ENCODE measurements at places on chromosomes 7 and 10.

DNA sequence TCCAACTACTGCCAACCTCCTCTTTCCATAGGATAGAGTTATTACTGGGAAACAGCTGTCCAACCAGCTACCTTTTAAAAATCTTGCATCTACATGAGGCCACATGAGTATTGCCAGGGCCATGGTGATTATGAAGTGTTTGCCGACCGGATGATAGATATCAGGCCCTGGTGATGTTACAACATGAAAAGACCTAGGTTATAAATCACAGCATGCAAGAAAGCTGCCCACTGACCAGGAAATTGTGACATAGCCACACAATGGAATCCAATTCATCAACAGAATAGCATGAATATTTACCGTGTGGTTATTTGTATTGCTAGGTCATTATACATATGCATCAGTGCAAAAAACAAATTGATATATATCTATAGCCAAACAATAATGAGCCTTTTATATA lies 517.0 kb downstream of the INHBA start:
- DNase-seq: no peak

DNA sequence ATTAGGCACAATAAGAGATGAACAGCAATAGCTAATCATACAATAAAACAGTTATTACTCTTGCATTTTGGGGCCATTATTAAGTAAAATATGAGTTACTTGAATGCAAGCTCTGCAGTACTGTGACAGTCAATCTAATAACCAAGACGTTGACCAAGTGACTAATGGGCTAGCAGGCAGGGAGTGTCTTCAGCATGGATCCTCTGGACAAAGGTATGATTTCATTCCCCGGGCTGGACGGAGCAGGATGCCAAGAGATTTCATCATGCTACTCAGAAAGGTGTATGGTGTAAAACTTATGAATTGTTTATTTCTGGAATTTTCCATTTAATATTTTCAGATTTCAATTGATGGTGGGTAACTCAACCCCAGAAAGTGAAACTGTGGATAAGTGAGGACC lies 80.9 kb downstream of the SHH start:
- no peak for DNase-seq

DNA sequence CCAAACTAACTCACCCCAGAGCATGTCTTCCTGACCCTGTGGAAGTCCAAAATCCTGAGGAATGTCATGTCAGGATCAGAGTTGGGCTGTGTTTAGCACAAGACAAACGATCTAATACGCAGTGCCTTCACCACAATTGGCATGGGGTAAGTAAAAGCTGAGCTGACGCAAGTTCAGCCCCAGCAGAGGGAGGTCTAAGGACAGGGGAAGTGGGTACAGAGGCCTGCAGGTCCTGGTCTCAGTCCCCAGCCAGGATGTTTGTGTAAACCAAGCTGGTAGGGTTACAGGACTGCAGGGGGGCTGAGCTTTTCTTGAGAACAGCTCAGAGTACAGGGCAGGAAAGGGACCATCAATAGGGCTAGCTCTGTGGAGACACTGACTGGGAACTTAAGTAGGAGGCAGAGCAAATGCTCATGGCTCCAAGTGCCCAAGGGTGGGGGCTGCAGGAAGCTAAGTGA lies 5.3 kb upstream of the KCNIP2 start:
- no peak for DNase-seq

- no peak for DNase-seq
These were observed 14.1 kb downstream of the SLC18A2 start for GRCh38 chr10:117254774-117255735.

- no peak for DNase-seq
These were observed 3.1 kb upstream of the PLPP4 start for GRCh38 chr10:120453886-120454285.

DNA sequence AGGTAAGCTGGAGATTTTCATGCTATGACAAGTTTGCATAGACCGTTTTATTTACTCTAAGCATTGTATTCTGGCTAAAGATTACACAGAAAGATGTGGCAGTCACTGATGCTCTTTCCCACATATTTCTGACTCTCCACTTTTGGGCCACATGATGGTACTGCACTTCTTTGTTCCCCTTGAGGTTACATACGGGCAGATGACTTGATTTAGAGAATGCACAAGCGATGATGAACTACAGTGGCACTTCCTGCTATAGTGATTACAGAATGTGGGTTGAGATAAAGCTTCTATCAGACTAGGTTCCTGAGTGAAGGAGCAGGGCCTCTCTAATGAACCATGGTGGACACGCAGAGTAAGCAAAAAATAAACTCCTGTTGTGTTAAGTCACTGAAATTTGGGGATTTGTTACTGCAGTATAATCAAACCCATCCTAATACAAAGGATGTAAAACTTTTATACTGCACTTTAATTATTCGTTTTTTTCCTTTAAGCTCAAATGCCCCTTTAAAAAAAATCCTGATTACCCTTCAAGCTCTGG lies 177.9 kb downstream of the TAX1BP1 start:
- DNase-seq: peak; percentile 39

DNA sequence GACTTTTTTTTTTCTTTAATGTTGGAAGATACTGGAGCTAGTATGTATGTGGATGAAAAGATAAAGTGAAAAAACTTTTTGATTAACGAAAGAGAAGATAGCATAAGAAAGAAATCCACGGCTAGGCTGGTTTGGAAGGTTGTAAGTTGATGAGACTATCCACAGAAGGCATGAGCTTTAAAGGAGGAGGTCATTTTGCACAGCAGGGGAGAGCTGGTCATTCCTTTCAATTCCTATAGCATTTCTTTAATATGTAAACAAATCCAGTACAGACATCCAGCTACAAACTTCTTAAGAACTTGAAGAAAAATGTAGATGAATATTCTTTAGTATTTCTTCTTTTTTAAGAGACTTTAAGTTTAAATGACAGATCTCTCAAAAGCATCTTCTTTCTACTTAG lies 281.3 kb downstream of the CACNA2D1 start:
- DNase-seq: no peak

- no peak for DNase-seq
These were observed 230.1 kb downstream of the TCERG1L start for GRCh38 chr10:131081376-131081775.

DNA sequence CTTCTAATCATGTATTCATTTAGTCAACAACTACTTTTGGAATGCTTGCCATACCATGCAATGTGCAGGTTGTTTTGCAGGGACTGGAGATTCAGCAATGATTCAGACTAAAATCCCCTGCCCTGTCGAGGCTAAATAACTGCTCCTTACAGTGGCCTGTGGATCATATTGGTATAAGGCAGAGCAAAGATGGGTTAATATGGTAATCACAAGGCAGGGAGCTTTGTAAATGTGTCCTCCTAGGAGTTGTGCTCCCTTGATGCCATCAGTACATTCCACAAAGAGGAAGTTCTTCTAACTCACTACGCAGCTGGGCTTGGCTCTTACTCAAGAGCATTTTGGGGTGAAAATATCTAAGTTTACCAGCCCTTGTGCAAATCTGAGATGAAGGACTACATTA lies 614 bp upstream of the IFIT2 start:
- peak; percentile 32 for DNase-seq

- DNase-seq: no peak
These were observed 18.5 kb downstream of the ABRAXAS2 start for GRCh38 chr10:124820121-124820520.
